ENCODE measurements at places on chromosomes 7 and 10.

- DNase-seq: no peak
Observed at GRCh38 chr7:37065779-37066271, 341.5 kb upstream of the AOAH start.

- peak; percentile 58 for DNase-seq
Observed at GRCh38 chr10:6239213-6239991, 36.7 kb downstream of the PFKFB3 start.

- no peak for DNase-seq
Observed at GRCh38 chr7:41058986-41059741, 643.7 kb downstream of the INHBA start.

GRCh38 chr10:90023950-90024349 lies 322.6 kb downstream of the KIF20B start:
- no peak for DNase-seq

GRCh38 chr7:28587211-28587610 lies 174.9 kb downstream of the CREB5 start:
- DNase-seq: no peak

- DNase-seq: no peak
Observed at GRCh38 chr10:1674501-1674900, 62.8 kb downstream of the ADARB2 start.

Measured in stimulated activated CD4-positive, alpha-beta T cell treated with anti-CD3 and anti-CD28 coated beads, Interleukin-4, amount 100 ng/mL, for 1 hour (primary cell).